ENCODE measurements at places on chromosomes 16 and 17.

DNA sequence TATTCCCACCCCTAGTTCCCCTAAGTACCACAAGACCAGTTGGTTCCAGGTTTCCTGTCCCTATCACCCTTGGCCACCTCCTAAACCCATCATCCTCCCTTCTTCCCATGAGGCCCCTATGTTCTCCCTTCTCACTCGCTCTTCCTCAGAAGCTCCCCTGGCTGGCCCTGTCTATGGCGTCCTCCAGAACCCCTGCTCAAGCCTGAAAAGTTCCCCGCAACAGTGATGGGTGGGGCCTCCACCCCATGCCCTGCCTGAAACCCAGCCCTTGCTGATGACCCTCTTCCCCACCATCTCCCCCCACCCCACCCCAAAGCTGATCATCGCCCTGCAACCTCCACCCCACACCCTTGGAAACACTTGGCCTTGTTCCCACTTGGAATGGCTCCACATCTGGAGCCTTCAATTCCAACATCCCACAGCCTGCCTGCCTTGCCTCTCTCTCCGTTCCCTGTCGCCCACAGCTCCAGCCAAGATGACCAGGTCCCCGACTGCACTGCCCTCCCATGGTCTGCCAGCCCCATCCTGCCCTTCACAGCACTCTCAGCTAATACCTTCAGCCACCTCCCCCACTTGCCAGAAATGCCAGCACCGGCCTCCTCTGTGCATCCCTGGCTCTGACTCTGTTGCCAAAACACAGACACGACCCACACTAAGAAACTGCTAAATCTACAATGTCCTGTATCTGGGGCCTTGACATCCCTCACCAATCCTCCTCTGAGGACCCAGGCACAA, 10.5 kb downstream of the OSBPL7 start:
- no peak for DNase-seq

DNA sequence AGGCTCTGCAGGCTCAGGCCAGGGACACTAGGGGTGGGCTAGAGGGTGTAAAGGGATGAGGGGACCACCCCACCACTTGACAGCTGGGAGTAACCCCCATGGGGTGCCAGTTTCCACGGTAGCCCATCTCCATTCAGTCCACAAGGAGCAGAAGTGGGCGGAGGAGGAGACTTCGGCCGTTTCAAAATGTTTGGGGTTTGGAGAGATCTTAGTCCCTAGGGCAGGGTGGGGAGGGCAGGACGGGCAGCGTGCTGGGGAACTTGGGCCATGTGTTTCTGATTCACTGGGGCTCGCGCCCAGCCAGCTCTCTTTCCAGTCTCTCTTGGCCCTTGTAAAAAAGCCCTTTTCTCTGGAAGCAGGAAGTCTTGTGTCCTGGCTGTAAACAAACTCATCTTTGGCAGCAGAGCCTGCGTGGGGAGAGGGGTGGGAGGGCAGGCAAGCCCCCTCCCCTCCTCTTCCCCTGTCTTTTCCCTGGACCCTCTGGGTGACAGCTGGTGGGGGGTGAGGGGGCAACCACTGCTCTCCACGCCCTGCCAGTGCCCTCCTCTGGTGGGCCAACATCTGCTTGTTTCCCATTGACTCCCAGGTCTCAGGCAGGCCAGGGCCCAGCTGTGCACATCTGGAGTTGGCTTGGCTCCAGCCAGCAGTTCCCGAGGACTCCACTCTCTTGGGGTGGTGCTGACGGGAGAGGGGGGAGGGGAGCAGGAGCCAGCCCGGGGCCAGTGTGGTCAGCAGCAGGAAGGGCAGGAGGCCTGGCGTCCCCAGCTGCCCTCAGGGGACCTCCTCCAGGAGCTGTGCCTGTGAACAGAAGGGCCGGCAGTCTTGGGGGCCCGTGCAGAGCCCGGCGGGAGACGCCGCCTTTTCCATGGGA, 8.1 kb downstream of the CYGB start:
- peak; percentile 31 for DNase-seq

- no peak for DNase-seq
Observed at GRCh38 chr17:65780111-65780510, 218.7 kb upstream of the AXIN2 start.

DNA sequence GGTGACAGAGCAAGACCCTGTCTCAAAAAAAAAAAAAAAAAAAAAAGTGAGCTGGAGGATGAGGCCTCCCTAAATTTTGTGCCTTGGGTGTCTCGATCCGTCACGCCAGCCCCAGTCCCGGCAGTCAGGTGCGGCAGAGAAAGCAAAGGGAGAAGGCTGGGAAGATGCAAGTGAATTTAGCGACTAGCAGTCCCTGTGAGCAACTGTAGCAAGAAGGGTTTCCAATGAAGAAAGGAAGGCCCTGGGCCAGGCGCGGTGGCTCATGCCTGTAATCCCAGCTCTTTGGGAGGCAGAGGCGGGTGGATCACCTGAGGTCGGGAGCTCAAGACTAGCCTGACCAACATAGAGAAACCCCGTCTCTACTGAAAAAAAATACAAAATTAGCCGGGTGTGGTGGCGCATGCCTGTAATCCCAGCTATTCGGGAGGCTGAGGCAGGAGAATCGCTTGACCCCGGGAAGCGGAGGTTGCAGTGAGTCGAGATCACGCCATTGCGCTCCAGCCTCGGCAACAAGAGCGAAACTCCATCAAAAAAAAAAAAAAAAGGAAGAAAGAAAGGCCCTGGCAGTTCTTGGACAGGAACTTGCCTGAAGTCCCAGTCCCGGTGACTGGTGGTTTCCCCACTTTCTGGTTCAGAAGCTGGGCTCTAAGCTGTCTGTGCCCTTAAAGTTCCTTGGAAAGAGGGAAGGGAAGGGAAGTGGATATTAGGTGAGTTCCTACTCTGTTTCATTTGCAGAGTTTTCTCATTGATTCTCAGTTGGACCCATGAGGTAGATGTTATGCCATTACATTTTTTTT, 1.8 kb upstream of the QPRT start:
- DNase-seq, result no peak

DNA sequence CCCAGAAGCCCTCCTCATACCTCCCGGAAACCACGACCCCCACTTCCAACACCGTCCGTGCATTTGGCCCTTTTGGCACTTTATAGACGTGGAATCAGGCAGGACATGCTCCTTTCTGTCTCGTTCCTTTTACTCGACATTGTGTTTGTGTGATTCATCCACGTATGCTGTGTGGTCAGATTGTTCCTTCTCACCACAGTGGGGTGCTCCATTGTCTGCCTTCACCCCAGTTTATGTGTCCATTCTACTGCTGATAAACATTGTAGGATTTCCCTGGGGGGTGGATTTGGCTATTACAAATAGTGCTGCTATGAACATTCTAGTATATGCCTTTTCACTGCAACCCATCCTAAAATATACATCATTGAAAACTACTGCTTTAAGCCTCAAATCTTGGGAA, 28.9 kb upstream of the RPH3AL start:
- DNase-seq, result no peak

GRCh38 chr17:61495161-61495857, 43.1 kb downstream of the TBX4 start:
- DNase-seq, result no peak

GRCh38 chr16:9992441-9992840, 189.8 kb downstream of the GRIN2A start:
- no peak for DNase-seq

GRCh38 chr17:15780188-15780587, 48.1 kb downstream of the TBC1D26 start:
- DNase-seq, result no peak

DNA sequence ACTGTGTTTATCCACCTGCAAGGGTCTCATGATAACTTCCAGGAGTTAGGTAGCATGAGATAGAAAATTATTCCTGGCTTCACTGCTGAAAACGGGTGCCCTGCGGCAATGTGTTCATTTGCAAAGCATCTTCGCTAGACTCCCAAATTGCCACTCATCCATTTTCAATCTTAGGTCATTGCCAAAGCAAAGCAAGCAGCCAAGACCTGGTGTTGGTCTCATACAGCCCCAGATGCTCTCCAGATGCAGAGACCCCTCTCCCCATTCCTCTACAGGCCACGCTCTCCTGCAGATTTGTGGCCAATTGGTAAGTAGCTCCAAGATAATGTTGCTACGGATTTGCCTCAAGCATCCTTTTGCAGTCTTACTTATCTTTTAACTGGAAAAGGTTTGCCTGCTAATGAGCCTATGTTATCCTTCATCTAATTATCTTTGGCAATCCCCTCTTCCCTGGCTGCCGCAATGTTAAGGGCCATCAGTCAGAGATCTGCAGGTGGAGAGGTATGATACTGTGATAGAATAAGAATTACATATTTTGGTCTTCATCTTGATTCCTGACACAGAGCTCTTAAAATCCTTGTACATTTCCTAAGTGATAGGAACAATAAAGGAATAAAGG, 222.0 kb downstream of the SLC39A11 start:
- no peak for DNase-seq

DNA sequence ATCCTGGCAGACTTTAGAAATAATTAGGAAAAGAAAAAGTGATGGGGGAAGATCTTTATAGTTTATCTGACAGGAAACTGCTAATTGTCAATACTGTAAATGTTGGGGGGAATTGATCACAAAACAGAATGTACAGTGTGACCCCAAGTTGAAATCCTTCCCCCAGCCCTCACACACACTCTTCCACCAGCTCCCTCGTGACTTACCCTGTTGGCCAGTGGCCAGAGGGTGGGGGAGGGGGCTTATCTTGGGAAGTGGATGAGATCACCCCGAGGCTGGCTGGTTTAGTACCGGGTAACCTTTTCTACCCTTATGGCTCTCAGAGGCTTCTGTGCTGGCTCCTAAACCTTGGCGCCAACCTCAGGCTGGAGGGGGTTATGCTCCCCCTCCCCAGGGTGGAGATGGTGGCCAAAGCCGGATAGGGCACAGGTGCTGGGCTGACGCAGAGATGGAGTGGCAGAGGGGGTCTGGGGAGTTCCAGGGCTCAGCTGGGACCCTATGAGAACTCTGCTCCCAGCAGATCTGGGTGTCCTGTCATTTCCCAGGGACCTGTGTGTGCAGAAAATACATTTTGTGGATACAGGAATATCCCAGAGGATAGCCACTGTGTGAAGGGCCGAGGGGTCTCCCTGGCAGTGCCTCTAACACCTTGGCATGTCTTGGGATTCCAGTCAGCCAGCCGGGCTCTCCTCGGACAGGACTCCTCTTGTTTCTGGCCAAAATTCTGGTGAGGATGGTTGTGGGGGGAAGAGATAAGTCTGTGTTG, 18.6 kb downstream of the CDH16 start:
- no peak for DNase-seq

DNA sequence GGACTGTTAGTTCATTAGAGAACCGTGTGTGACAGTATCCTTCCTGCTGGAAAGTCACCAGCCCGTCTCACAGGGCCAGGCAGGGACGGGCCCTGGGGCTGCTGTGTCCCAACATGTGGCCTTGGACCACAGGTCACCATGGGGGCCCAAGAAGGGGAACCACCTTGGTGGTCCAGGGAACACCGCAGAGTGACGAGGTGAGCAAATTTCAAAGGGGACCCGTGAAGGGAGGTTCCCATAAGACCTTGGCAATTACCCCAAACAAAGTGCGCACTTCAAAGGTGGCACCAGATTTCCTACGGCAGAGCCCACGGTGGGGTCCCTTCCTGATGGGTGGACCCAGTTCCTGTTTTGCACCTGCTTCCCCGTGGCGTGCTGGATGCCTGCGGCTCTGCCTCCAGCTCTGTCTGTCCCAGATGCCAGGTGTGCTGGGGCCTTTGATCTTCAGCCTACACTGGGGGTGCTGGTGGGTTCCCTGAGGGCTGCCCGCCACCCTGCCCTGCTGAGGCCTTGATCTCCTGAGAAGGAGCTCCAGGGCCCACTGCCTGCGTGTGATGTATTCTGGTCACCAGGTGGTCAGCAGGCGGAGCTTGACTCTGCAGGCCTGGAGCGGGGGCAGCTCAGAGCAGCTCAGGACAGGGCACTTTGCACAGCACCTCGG, 27.0 kb downstream of the SLC7A5 start:
- DNase-seq, result no peak

DNA sequence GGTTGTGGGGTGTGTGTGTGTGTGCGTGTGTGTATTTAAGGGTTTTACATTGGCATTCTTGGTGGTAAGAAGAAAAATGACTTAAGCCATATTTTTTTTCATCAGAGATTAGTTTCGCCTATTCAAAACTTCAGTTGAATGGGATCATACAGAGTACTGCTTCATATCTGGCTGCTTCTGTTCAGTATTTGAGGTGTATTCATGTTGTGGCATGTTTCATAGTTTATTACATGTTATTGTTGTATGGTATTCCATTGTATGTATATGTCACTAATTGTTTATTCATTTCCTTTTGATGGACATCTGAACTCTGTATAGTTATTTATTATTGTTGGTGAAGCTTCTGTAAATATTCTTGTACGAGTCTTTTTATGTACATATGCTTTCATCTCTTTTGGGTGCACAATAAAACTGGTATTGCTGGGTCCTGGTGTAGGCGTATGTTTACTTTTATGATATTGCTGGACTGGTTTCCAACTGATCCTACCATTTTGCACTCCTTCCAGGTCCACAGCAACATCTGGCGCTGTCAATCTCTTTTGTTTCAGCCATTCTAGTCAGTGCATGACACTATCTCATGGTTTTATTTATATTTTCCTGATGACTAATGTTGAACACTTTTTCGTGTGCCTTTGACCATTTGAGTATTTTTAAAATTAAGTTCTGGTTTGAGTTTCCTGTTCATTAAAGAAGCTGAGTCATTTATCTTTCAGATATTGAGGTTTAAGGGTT, 77.4 kb upstream of the MAF start:
- DNase-seq, result no peak

DNA sequence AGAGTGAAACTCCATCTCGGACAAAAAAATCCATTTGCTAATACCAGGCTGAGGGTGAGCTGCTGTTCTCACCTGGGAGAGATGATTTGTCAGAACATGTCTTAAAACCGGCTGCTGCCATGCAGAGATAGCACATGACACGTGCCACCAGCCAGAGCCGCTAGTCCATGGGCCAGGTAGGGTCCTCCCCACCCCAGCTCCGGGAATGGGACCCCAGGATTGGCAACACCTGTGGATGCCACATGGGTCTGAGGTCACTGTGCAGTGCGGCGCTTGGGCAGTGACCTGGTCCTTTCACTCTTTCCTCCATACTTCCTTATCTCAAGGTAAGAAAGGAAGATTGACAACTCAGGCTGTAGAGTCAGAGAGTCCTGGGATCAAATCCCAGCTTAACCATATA, 393.3 kb upstream of the TNRC6C start:
- DNase-seq, result no peak

- no peak for DNase-seq
Observed at GRCh38 chr16:77302249-77302648, 103.0 kb downstream of the SYCE1L start.

DNA sequence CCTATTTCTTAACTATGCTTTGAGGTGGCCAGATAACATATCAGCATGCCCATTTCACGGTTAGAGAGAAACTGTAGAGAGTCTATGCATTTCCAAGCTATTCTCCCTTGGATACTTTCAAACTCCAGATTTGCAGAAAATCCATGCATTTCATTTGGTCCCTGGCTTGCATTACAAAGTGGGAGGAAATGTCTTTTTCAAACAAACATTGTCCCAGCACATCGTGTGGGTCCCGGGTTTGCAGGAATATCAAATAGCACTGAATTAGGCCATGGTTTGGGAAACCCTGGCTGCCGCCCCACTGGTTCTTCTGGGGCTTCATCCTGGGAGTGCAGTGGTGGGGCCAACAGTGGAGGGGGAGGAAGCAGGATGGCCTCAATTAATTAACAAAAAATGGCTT, 171.9 kb downstream of the IRX5 start:
- no peak for DNase-seq

- DNase-seq, result no peak
Observed at GRCh38 chr16:85998868-85999729, 100.1 kb downstream of the IRF8 start.

- DNase-seq, result no peak
Observed at GRCh38 chr17:39835038-39835786, 28.9 kb downstream of the IKZF3 start.
